ENCODE measurements at places on chromosomes 13 and 19.

DNA sequence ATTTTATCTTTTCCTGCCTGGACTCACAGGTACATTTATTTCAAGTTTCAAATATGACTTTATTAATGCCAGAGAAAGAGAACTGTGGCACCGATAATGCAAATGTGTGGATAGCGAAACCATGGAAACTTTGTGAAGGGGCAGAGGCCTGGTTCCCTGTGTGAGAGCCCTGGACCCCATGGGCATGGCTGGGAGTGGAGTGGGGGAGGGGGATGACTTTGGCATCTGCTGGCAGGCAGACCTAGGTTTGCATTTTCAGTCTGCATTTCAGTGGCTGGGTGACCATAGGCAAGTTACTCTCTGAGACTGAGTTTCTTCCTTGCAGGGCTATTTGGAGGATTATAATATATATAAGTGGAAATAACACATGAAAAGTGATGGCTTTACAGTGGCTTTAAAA, 163.8 kb upstream of the TMTC4 start:
- no peak for DNase-seq

GRCh38 chr19:45670670-45671453, 2.8 kb downstream of the GIPR start:
- DNase-seq: no peak

GRCh38 chr19:18429717-18430416, 8.1 kb downstream of the ISYNA1 start:
- DNase-seq: no peak

GRCh38 chr19:43124360-43124759, 41.9 kb upstream of the PSG2 start:
- no peak for DNase-seq

- DNase-seq: no peak
Observed at GRCh38 chr13:31264151-31264550, 64.4 kb downstream of the B3GLCT start.

- no peak for DNase-seq
Observed at GRCh38 chr13:112231451-112232083, 144.6 kb upstream of the SPACA7 start.

GRCh38 chr13:49938314-49938713, 2.2 kb upstream of the SPRYD7 start:
- no peak for DNase-seq

DNA sequence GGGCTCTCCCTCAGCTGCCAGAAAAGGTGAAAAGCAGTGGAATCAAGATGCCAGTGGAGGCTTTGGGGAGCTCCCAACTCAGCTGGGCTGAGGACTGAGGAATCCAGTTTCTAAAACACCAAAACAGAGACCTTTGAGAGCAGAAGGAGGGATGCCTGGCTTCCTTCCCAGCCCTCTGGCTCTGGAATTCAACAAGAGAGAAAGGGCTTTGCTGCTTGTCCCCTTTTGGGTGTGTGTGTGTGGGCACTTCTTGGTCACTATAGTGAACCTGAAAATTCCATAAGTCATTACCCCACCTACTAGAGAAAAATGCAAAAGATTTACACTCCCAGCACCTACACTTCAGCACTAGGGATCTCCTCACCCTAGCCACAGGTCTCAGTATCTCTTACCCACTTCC, 30.3 kb upstream of the CYP2B6 start:
- DNase-seq: no peak

Measured in esophagus squamous epithelium (tissue), 5 donors.